ENCODE measurements at places on chromosomes 2 and 18.

DNA sequence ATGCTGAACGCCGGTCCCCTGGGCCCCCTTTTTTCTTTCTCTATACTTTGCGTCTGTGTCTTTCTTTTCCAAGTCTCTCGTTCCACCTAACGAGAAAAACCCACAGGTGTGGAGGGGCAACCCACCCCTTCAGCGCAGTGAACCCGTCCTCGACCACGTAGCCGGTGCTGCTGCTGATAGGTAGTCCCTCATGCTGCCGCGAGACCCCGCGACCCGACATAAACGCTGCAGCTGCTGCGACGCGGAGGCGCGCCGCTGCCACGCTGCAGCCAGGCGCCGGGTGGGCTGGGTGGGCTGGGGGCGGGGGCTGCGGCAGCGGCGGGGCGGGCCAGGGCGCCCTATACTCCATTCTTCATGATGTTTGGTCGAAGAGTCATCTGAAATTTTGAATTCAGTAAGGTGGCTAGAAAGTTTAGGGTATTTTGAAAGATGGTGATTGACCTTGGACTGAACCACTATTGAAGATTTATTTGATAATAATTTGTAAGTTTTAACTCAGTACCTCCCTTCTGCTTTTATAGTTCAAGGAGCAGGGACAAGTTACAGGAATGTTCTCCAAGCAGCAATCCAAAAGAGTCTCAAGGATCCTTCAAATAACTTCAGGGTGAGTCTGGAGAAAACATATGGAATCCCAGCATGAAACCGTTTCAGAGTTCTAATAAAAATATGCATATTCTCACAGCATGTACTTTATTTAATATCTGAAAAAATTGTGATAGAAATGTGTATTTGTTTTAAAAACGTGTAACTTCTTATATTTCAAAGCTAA lies 24.1 kb downstream of the CFLAR start:
- H3K36me3 ChIP-seq = peaks cover 13% of the 10 kb centered on the region
- H3K4me3 ChIP-seq = no peak overlapping the region
- H3K27me3 ChIP-seq = no peaks in the 10 kb centered on the region

- no peaks in the 10 kb centered on the region for H3K36me3 ChIP-seq
- H3K27me3 ChIP-seq = no peaks in the 10 kb centered on the region
- H3K27ac ChIP-seq = no peak overlapping the region
- peaks cover 3% of the 10 kb centered on the region for H3K4me1 ChIP-seq
Observed at GRCh38 chr18:26746398-26746797, 119.1 kb downstream of the AQP4 start.

DNA sequence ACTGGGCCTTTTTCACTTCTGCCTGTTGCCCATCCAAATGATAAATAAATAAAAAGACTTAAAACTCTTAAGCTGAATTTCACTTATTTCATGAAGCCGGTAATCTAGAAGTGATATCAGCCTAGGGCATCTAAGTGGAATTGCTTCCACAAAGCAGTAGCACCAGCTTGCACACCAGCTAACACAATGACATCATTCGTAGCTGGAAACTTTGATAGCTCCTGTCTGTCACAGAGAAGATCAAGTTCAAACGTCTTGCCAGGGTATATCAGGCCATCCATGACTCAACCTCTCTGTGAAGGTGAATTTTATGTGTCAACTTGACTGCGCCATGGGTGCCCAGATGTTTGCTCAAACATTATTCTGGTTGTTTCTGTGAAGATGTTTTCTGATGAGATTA lies 161.7 kb upstream of the MYT1L start:
- no peak for DNase-seq
- no peaks in the 10 kb centered on the region for H3K4me1 ChIP-seq
- H3K27ac ChIP-seq = no peak overlapping the region
- no peak overlapping the region for H3K4me3 ChIP-seq

GRCh38 chr2:35510636-35511035 lies 844.9 kb upstream of the CRIM1 start:
- H3K4me1 ChIP-seq = no peaks in the 10 kb centered on the region
- H3K36me3 ChIP-seq = peaks cover 7% of the 10 kb centered on the region
- DNase-seq = no peak
- no peak overlapping the region for H3K4me3 ChIP-seq
- H3K27me3 ChIP-seq = no peaks in the 10 kb centered on the region
- H3K27ac ChIP-seq = no peak overlapping the region

DNA sequence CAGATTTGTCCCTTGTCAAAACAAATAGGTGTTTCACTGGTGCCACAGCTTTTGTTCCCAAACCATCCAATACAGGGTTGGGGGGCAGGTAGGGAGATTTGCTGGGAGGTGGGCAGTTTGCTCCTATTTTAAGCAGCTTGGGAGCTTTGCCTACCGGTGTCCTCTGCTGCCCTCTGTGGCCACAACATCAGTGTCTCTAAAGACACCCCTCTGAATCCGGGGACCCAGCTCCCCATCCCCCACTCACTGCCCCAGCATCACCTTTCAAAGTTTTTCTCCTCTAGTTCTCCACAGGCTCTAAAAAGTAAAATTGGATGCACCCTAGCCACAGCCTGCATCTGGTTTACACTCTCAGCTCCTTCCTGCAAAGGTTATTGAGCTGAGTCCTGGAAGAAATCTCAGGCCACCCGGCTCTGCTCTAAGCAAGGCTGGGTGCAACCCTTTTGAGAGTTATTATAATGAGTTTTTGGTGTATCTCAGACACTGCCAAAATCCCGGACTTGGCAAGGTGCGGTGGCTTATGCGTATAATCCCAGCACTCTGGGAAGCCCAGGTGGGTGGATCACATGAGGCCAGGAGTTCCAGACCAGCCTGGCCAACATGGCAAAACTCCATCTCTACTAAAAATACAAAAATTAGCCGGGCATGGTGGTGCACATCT lies 2.9 kb upstream of the EPAS1 start:
- DNase-seq = peak; percentile 59
- H3K36me3 ChIP-seq = no peaks in the 10 kb centered on the region
- H3K4me1 ChIP-seq = no peaks in the 10 kb centered on the region
- no peak overlapping the region for H3K27ac ChIP-seq
- no peak overlapping the region for H3K4me3 ChIP-seq

DNA sequence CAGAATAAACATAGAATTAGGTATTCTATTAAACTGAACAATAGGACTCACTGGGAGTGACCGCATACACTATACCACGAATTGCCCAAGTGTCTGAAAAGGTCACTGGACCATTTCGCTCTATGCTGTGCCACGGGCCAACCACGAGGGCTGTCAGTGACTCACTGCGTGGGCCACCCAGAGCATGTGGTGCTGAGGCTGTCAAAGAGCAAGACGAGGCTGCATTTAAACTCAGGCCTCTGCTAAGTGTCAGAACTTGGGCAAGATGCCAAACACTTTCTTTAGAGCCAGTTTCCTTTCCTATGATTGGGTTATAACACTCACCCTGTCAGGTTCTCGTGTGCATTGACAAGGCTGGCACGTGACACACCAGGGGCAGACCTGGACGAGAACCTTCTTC lies 97.5 kb downstream of the SH3YL1 start:
- H3K4me1 ChIP-seq = no peaks in the 10 kb centered on the region
- no peaks in the 10 kb centered on the region for H3K27me3 ChIP-seq
- DNase-seq = no peak
- H3K4me3 ChIP-seq = no peak overlapping the region
- H3K27ac ChIP-seq = no peak overlapping the region
- H3K36me3 ChIP-seq = no peaks in the 10 kb centered on the region

All from H9 (cell line).